Activated T-helper 2 cell treated with anti-CD3 and anti-CD28 coated beads, Interferon-gamma antibody, Interleukin-2, Interleukin-4, amounts not matched to agents 10 μg/mL and 5 μg/mL and 100 μg/mL, durations not matched to agents 14 hours and 24 hours and 36 hours (primary cell): ENCODE measurements at places on chromosomes 11 and 22. TPM values are rescaled to one million over a fixed set of nuclear protein-coding genes. Genes with fewer than 3 reads are reported as not detected.

DNA sequence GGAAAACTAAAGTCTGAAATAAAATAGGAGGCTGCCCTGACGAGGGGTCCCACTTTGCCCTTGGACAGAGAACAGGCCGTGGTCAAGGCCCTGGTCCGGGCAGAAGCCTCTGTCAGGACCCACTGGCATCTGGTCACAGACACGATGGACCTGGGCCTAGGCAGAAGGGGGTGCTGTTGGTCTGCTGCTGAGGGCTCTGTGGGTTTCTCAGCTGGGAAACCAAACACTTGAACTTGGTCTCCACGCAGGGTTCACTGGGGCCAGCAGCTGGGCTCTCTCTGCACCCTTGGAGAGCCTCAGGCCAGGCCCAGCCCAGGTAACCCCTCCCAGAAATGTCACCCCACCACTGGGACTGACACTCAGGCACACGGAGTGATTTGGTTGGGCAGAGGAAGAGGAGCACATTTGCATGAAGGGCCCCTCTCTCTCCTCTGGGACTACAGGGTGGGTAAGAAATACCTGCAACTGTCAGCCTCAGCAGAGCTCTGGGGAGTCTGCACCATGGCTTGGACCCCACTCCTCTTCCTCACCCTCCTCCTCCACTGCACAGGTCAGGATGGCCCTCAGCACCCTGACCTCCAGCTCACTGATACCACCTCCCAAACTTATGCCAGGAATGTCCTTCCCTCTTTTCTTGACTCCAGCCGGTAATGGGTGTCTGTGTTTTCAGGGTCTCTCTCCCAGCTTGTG, 48.1 kb upstream of the TOP3B start:
- H3K4me3 ChIP-seq: no peak overlapping the region
- no peaks in the 10 kb centered on the region for H3K4me1 ChIP-seq
- DNase-seq: no peak
- no peaks in the 10 kb centered on the region for H3K36me3 ChIP-seq
- no peak overlapping the region for H3K27ac ChIP-seq

- H3K4me3 ChIP-seq: no peak overlapping the region
- H3K4me1 ChIP-seq: no peaks in the 10 kb centered on the region
- DNase-seq: no peak
- H3K36me3 ChIP-seq: no peaks in the 10 kb centered on the region
- peaks cover 1% of the 10 kb centered on the region for H3K27me3 ChIP-seq
These were observed 40.6 kb upstream of the GNAZ start for GRCh38 chr22:23029521-23030228.

DNA sequence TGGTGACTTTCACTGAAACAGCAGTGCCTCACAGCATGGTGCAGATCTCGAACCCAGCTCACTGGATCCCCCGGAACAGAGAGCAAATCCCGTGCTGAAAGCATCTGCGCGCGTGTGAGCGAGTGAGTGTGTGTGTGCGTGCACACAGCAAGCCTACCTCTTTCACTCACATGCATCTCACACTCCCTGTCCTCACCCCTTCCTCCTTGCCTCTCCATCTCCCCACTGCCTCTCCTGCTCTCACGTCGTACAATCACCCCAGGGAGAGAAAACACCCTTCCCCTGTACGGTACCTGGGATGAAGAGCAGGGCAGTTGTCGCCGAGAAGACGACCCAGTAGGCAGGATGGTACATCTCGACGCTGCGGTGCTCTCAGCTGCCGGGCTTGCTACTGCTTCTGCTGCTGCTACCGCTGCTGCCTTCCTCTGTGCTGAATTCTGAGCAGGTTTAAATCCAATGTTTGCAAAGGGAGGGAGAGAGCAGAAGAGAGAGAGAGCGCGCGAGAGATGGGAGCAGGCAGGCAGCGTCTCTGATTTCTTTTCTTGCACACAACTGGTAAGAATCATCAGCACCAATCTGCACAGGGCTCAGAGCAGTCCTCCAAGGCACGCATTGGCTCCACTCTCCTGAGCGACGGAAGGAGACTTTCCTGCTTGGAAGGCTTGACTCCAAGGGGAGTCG, at the start of gene OPCML:
Gene OPCML, minus strand, starts transcription at position 531 of the 681 bp plus-strand sequence.
- peaks cover 3% of the 10 kb centered on the region for H3K4me1 ChIP-seq
- no peak for DNase-seq
- peaks cover 39% of the 10 kb centered on the region for H3K27me3 ChIP-seq
- H3K4me3 ChIP-seq: no peak within 1 kb of the TSS

DNA sequence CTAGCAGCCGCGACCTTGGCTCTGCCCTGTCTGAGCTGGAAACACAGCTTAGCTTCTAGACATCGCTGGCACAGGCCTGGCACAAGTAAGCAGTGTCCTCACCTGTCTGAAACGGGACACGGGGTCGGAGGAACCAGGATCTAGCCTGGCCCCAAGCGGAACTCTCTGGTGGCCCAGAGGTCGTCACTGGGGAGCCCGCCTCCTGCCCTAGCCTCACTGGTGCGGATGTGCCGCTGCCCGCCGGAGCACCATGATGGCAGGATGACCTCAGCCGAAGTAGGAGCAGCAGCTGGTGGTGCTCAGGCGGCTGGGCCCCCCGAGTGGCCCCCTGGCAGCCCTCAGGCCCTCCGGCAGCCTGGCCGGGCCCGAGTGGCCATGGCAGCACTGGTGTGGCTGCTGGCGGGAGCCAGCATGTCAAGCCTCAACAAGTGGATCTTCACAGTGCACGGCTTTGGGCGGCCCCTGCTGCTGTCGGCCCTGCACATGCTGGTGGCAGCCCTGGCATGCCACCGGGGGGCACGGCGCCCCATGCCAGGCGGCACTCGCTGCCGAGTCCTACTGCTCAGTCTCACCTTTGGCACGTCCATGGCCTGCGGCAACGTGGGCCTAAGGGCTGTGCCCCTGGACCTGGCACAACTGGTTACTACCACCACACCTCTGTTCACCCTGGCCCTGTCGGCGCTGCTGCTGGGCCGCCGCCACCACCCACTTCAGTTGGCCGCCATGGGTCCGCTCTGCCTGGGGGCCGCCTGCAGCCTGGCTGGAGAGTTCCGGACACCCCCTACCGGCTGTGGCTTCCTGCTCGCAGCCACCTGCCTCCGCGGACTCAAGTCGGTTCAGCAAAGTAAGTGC, 871 bp downstream of the SLC35E4 start:
- H3K27ac ChIP-seq: peak overlapping the region; percentile 82
- DNase-seq: no peak
- peaks cover 9% of the 10 kb centered on the region for H3K36me3 ChIP-seq
- peaks cover 23% of the 10 kb centered on the region for H3K4me1 ChIP-seq
- no peaks in the 10 kb centered on the region for H3K27me3 ChIP-seq

DNA sequence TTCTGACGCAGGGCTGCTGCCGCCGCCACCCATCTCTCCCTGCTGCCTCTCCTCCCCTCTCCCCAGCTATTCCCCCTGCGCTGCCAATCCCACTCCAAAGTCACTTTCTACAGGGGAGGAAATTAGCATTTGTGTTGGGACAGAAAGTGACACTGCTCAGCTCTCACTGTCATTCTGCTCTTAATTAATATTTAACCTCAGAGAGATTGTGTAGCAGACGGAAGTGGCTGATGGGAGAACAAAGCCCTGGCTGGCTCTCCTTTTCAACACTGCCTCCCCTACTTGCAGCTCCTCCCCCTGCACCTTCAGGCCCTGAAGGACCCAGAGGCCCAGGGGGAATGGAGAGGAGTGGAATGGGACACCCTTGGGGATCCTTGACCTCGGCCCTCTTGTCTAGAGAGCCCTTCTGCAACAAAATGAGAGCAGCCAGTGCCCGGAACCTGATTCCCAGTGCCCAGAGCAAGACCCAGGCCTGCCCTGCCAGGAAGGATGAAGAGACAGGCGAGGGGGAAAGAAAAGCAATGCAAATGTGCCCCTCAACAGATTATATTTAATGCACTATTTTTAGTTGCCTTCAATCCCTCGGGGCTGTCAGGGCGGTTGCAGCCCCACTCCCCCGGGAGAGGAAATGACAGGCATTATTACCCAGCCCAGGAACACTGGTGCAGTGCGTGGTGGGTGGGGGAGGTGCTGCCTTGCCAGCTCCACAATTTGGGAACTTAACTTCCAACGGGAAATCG, 14.6 kb upstream of the NRGN start:
- peaks cover 47% of the 10 kb centered on the region for H3K27me3 ChIP-seq
- no peaks in the 10 kb centered on the region for H3K4me1 ChIP-seq
- no peak for DNase-seq
- no peak overlapping the region for H3K4me3 ChIP-seq
- H3K36me3 ChIP-seq: no peaks in the 10 kb centered on the region

GRCh38 chr11:48123254-48123875, 93.2 kb upstream of the OR4B1 start:
- DNase-seq: no peak
- H3K27me3 ChIP-seq: no peaks in the 10 kb centered on the region
- H3K4me3 ChIP-seq: no peak overlapping the region

- H3K4me1 ChIP-seq: peaks cover 8% of the 10 kb centered on the region
- DNase-seq: no peak
- peaks cover 15% of the 10 kb centered on the region for H3K27me3 ChIP-seq
- peaks cover 8% of the 10 kb centered on the region for H3K36me3 ChIP-seq
These were observed 8.7 kb downstream of the CSF2RB start for GRCh38 chr22:36922105-36922608.

GRCh38 chr11:126485021-126485792, 129.7 kb downstream of the ST3GAL4 start:
- no peak for DNase-seq
- peaks cover 5% of the 10 kb centered on the region for H3K4me1 ChIP-seq
- H3K27me3 ChIP-seq: no peaks in the 10 kb centered on the region
- no peaks in the 10 kb centered on the region for H3K36me3 ChIP-seq
- H3K4me3 ChIP-seq: no peak overlapping the region
- no peak overlapping the region for H3K27ac ChIP-seq

GRCh38 chr22:42243802-42244060, 26.7 kb downstream of the TCF20 start:
- H3K27me3 ChIP-seq: no peaks in the 10 kb centered on the region
- H3K4me3 ChIP-seq: no peak overlapping the region
- peak overlapping the region; percentile 2 for H3K27ac ChIP-seq
- peaks cover 29% of the 10 kb centered on the region for H3K36me3 ChIP-seq
- no peak for DNase-seq
- H3K4me1 ChIP-seq: peaks cover 9% of the 10 kb centered on the region

DNA sequence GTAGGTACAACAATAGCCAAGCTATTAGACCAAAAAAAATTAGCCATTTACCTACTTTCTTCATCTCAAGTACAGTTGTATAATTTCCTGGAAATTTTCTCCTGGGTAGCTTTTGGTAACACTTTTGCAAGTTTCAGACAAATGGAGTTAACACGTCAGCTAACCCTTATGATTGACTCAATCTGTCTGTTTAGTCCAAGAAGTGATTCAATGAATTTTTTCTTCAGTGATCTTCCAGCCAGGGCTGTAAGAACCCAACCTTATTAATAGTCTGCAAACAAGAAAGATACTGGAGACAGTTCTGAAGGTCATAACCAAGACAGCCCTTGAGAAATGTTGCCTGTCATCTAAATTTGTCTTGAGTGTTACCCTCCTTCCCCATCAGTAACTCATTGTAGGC, 30.1 kb upstream of the FIBIN start:
- H3K27ac ChIP-seq: no peak overlapping the region
- no peaks in the 10 kb centered on the region for H3K27me3 ChIP-seq
- no peak for DNase-seq

GRCh38 chr22:33821290-33821689, 99.0 kb downstream of the LARGE1 start:
- H3K4me3 ChIP-seq: no peak overlapping the region
- H3K27me3 ChIP-seq: no peaks in the 10 kb centered on the region
- no peak overlapping the region for H3K27ac ChIP-seq
- H3K36me3 ChIP-seq: no peaks in the 10 kb centered on the region
- DNase-seq: no peak
- H3K4me1 ChIP-seq: no peaks in the 10 kb centered on the region

GRCh38 chr11:129375751-129376657, at the start of gene BARX2:
Gene BARX2 (plus strand): TSS chr11:129375848. CDS start chr11:129376036, 188 bp downstream.
- H3K36me3 ChIP-seq: no peaks in the 10 kb centered on the region
- peaks cover 22% of the 10 kb centered on the region for H3K4me1 ChIP-seq
- DNase-seq: peak; percentile 20
- peak within 1 kb of the TSS; percentile 77 for H3K4me3 ChIP-seq
- H3K27ac ChIP-seq: peak within 1 kb of the TSS; percentile 48

GRCh38 chr11:62958547-62959421, 26.0 kb downstream of the SLC22A6 start:
- no peak overlapping the region for H3K27ac ChIP-seq
- no peak for DNase-seq
- no peaks in the 10 kb centered on the region for H3K4me1 ChIP-seq
- peaks cover 5% of the 10 kb centered on the region for H3K27me3 ChIP-seq

DNA sequence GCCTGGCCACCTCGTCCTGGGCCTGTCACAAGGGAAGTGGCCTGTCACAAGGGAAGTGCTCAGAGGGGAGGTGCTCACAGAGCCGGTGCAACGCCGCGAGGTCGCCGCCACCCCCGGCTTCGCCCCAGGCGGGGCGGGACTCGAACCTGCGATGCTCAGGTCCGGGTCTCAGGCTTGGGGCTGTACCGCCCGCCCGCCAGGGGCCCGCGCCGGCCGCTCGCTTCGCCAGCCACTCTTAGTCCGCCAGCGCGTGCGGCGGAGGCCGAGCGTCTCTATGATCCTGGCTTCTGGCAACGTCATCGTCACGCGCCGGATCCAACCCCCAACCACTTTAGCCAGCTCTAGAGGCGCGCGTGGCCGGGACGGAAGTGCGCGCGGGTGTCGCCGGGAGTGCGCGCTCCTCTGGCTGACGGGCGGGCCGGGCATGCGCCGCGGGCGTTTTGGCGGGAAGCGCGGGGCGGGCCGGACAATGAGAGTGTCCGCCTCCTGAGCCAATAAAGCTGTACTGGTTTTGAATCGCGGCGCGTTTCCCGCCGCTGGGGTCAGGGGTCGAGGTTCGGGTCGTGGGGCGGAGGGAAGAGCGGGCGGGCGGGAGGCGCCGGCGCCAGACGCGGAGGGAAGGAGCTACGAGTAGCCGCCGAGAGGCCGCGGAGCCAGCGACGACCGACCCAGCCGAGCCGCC, at the start of gene TRMT2A:
Gene TRMT2A, minus strand, starts transcription at position 276 of the 682 bp plus-strand sequence. CDS start 320 bp downstream, outside the sequence.
- H3K36me3 ChIP-seq: peaks cover 78% of the 10 kb centered on the region
- H3K27ac ChIP-seq: peak within 1 kb of the TSS; percentile 97
- no peaks in the 10 kb centered on the region for H3K27me3 ChIP-seq
- peaks cover 21% of the 10 kb centered on the region for H3K4me1 ChIP-seq

DNA sequence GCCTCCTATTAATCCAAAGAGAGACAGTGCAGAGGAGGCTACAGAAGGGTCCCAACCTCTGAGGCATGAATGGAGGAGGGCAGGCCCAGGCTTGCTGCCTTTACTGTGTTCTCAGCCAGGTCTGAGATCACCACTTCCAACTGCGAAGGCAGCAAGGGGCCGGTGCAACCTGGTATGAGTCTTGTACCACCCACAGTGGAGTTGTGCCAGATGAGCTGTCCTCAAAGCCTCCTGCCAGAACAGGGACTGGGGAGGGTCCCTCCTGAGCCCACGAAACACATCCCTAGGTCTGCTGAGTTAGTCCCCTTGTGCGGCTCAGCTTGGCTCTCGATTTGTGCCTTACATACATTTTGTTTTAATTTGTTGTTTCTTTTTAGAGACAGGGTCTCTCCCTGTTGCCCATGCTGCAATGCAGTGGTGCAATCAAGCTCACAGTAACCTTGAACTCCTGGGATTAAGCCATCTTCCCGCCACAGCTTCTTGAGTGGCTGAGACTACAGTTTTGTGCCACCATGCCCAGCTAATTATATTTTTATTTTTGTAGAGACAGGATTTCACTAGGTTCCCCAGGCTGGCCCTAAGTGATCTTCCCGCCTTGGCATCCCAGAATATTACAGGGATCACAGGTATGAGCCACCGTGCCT, 9.3 kb downstream of the MIF start:
- H3K4me1 ChIP-seq: peaks cover 8% of the 10 kb centered on the region
- H3K27ac ChIP-seq: no peak overlapping the region
- H3K36me3 ChIP-seq: peaks cover 18% of the 10 kb centered on the region
- H3K4me3 ChIP-seq: no peak overlapping the region

Gene NDUFC2
- total RNA-seq: 208 and 215 TPM in 2 replicates

Gene TAF10
- total RNA-seq: 134 and 142 TPM in 2 replicates

Gene CRYBB3
- 0.21 and 0.23 TPM in 2 replicates for total RNA-seq

Gene DBX1
- not detected in 2 replicates for total RNA-seq

Gene OR10D3
- total RNA-seq: not detected in 2 replicates

Gene NPTXR
- 1.4 and 1.7 TPM in 2 replicates for total RNA-seq
